ENCODE measurements at places on chromosomes 1 and 21.
A peak's percentile ranks its signal among the peaks of the same experiment; 100 is the strongest.

DNA sequence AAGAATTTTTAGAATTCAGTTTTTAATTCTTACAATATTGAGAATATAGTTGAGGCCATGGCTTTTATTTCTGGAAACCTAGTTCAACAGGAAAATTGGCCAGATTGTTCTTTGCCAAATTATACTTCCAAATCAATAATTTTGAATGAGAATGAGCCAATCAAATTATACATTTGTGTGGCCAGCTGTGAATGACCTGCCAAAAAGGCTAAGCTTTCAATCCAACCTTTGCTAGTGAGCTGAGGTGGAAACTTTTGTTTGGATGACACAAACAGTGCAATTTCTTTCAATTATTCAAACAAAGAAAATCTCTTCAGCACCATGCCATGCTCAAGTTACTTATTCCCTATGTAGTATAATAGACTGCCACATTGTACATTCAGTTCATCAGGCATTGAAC is 167.8 kb downstream of the PATJ start:
- DNase-seq, result no peak

DNA sequence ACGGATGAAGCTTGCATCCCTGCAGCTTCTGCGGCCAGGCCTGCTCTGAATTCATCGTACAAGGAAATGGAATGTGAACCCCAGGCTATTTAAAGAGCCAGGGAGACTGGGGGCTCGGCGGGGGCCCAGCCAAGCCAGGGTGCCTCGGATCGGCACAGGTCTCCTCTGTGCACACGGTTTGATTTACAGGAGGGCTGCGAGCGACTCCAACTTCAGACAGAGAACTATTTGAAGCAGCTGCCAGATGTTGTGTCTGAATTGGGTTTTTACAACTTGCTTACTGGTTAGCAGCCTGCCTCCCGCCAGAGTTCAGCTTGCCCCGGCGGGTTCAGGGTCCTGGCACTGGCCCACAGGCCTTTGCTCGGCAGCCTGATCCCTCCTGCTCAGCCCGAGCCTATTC is 83.2 kb downstream of the SPSB1 start:
- DNase-seq, result no peak

DNA sequence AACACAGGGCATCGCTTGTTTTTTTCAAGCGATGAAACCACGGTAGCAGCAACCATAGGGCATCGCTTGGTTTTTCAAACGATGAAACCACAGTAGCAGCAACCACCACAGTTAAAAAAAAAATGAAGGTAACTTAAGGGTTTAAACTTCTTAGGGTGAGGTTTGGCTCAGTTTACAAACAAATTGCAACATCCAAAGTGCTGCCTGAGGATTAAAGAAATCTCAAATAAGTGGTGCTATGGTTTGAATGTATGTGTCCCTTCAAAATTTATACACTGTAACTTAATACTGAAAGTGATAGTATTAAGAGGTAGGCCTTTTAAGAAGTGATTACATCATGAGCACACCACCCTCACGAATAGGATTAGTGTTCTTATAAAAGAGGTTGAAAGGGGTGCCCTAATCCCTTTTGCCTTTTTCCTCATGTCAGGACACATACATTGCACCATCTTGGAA is 6.4 kb upstream of the GBP5 start:
- no peak for DNase-seq

GRCh38 chr1:244792188-244792850 is 43.1 kb upstream of the COX20 start:
- no peak for DNase-seq

GRCh38 chr1:229011022-229011421 is 259.9 kb upstream of the RAB4A start:
- no peak for DNase-seq

GRCh38 chr21:31201144-31201543 is 142.9 kb downstream of the TIAM1 start:
- no peak for DNase-seq

GRCh38 chr21:25373126-25374082 is 233.9 kb downstream of the MRPL39 start:
- DNase-seq, result no peak

DNA sequence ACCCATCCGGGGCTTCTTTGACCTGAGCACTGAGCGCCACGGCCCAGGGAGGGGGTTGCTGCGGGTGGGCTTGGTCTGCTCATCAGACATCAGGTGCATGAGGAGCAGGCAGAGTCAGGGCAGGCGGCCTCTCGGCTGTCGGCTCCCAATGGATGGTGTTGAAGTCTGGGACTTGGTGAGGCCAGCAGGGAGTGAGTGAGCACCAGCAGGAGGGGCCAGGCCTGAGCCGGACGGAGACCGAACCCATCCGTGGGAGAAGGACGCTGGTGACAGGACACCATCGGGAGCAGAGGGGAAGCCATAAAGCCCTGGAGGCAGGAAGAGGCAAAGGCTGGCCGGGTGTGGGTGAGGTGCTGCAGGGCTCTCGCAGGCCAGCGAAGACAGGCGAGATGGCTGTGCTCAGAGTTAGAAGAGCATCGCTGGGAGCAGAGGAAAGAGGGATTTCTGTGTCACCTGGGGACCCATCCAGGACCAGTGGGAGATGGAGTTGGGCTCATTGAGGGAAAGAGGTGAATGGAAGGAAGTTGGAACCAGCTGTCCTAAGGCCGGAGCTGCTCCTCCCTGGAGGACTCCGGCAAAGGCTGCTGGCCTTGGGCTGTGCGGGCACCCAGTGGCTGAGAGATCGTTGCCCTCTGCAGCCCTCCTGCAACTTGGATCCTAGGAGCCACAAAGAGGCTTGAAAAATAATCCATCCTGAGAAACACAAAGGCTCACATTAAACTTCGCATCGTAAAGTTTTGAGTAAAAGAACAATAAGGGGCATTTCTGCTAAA is 49.9 kb downstream of the PDE9A start:
- DNase-seq, result no peak

DNA sequence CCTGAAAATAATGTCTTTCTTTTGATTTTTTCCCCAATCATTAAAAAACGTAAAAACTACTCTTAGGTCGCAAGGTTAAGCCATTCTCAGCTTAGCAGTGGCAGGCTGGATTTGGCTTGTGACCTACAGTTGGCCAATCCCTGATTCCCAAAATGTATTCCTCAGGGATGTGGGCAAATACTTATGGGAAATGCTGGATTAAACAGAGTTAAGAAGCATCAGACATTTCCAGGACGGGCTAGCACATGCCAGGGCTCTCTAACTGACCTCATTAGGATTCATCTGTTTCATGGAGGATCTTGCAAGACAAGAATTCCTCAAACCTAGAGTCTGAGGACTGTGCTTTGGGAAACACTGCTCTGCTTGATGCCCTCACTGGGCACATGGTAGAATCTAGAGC is 982 bp upstream of the IL24 start:
- DNase-seq, result no peak

GRCh38 chr1:39643705-39644104 is 4.3 kb upstream of the HEYL start:
- DNase-seq, result no peak

GRCh38 chr1:99465176-99465900 is 180.6 kb upstream of the PALMD start:
- no peak for DNase-seq

- DNase-seq, result no peak
Observed at GRCh38 chr1:22323141-22323845, 128.4 kb upstream of the ZBTB40 start.

GRCh38 chr1:56330391-56331026 is 248.9 kb downstream of the PLPP3 start:
- no peak for DNase-seq

DNA sequence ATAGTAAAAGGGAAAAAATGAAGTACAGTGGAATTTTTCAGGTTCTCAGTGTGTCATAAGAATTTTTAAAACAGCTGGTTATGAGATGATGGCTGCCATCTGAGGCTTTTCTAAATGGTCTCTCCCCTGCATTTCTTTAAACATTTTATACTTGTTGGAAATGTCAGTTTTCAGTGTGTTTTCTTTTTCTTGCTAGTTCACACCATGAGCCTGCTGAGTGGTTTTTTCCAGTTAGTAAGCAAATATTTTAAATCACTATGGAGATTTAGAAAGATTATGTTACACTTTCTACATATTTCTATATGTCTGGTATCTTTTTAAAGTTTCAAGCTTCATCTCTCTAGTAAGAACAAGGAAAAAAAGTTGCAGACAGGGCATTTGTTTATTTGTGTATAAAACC is 9.6 kb downstream of the RBM15 start:
- DNase-seq, result no peak

DNA sequence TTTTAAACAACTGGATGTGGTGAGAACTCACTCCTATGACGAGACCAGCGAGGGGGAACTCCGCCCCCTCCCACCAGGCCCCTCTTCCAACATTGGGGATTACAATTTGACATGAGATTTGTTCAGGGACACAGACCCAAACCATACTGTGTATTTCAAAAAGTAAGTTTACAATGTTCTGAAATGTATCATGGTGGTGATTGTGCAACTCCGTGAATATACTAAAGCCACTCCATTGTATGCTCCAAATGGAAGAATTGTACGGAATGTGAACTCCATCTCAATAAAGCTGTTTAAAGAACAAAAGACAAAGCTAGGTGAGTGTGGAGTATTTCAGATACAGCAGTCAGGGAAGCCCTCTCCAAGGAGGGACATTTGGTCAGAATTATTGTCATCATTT is 432.1 kb upstream of the VAMP3 start:
- no peak for DNase-seq

DNA sequence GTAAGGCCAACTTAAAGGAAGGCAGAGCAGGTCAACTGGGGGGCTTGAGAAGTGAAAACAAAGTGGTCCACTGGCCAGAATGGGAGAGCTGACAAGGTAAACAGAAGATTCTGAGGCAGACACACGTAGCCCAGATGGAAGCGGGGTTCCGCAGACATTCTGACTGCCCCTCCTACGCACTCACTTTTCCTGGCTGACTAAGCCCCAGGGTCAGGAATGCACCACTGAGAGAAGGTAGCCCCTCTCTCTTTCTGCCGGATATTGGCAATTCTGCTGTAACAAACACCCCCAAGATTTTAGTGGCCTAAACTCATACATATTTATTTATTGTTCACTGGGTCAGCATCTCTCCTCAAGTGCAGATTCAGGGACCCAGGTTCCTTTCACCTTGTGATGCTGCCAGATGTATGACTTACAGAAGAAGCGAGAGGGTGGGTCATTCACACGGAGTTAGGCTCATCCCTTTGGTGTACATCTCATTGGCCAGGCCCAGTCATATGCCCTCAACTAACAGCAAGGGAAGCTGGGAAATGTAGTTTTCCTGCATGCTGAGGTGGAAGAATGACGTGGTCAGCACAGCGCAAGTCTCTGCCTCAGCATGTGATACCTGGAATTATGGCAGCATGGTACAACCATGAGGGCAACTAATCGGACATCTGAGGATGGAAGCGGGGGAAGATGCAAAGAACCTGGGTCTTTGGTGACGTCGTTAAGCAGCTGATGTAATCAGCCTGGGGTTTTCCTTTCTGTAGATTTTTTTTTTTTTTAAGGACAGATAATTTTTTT is 43.4 kb upstream of the MRPS6 start:
- DNase-seq, result peak; percentile 46

GRCh38 chr1:4584449-4584848 is 70.0 kb upstream of the AJAP1 start:
- no peak for DNase-seq

DNA sequence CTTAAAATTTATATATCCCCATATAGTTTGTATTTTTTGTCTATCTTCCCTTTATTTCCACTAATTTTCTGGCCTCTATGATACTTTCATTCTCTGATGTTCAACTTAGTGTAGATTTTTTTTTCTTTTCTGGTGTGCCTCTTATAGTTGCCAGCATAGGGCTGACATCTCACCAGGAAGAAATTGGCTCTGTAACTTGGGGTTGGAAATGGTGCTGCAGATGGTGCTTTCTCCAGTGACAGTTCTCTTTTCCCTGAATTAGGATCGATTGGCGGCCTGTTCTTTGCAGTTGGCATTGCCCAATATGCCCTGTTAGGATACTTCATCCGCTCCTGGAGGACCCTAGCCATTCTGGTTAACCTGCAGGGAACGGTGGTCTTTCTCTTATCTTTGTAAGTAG is 50.3 kb downstream of the SLC22A15 start:
- DNase-seq, result no peak

- no peak for DNase-seq
Observed at GRCh38 chr1:218443255-218443654, 98.1 kb downstream of the TGFB2 start.

DNA sequence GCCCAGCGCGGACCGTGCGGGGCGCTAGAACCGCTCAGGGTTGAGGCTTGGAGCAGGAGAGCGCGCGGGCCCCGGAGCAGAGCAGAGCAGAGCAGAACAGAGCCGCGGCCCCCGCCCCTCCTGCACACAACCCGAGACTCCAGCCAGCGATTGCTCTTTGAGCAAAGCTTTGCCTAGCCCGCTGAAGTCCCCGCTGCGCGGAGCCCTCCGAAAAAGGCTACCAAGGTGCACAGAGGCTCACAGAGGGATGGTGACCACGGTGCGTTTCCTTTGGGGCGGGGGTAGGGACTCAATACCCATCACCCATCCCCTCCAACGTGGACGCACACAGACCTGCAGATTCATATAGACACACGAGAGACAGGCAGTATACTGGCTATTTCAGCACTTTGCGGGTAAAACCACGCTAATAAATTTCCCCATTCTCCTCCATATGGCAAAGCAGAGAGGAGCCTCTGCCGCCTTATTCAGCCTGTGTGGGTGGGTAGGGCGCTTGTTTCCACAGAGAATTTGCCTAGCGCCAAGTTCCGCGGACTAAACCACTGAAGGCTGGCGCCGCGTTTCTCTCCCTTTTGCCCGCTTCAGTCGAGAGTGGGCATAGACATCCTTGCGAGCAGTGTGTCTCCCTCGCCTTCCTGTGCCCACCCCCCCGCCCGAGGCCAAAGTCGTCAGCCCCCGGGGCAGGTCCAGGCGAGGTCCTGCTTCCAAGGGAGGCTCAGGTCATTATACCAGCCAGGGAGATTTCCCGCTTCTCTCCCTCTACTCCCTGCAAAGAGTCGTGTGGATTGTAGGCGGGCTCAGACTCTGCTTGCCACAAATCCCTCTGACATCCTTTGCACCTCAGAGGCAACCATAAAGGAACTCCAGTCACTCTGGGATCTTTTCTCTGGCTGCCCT is 8.5 kb downstream of the HLX start:
- no peak for DNase-seq

DNA sequence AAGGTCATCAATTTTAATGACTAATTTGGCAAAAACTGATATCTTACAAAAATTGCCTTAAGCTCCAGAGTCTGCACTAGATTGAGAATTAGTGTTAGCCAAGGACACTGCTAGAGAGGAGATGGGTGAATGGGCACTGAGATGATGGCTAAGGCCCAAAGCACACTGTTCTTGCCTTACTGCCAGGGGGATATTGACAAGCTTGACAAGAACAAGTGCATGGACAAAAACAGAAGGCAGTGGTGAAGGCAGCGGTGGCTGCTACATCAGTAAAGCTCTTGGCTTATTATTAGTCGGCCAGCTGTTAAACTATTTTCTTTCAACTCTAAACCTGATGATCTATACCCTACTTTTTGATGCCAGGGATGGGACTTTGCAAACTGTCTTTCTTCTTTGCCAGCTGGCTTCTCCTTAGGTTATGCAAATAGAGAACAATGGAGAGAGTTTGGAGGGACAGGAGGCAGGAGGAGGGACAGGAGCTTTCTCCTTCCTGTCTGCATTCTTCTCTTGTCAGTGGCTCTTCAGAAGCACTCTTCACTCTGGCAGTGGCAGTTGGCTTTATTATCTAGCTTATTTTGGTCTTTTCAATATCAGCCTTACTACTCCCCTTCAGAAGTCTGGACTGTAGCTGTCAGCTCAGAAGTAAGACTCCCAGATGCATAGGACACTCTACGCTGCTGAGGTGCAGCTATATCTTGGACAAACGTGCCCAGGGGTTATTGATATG is 853.5 kb upstream of the TMPRSS15 start:
- no peak for DNase-seq

All from HAP-1 (cell line).